ENCODE measurements at places on chromosomes 1 and 21.
A peak's percentile ranks its signal among the peaks of the same experiment; 100 is the strongest.

GRCh38 chr1:8844501-8845006 is 27.1 kb upstream of the RERE start:
- no peak for DNase-seq

- no peak for DNase-seq
Measured at GRCh38 chr1:64000021-64000420, 203.4 kb upstream of the UBE2U start.

- no peak for DNase-seq
Measured at GRCh38 chr1:170560681-170561285, 28.8 kb downstream of the GORAB start.

DNA sequence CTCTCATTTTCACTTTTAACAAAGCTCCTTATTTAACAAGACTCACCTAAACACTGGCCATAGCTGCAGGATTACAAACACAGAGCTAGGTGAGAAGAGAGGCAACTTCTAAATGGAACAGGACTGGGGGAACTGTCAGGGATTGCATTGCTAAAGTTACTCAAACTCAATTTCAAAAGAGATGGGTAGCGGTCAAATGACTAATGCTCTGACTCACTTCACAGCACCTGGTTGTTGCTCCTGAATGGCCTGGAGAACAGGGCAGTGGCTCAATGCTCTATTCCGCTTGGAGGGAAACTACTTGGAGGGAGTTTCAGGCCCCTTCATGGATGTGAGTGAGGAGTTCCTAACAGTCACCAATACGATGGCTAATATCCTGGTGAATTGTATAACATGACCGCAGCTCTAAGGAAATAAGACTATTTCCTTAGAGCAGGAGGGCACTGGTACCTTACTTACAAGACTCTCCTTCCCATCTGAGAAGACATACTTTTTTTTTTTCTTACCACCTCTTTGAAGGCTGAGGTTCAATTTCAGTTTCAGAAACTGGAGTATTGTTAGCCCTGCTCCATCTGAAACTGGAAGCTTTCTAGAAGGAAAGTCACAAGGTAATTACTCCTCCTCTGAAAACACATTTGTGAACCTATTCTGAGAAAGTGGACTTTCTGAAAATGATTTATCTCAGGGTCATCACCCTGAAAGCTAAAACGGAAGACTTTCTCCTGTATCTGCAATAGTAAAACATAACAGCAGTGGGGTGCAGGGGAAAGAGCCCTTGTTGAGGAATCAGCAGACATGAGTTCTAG is 9.5 kb downstream of the DPT start:
- DNase-seq, result no peak

GRCh38 chr1:175822580-175822979 is 79.2 kb upstream of the TNR start:
- DNase-seq, result no peak

GRCh38 chr1:183777328-183777727 is 27.6 kb upstream of the RGL1 start:
- DNase-seq, result no peak

GRCh38 chr1:29513357-29513756 is 277.0 kb downstream of the PTPRU start:
- peak; percentile 52 for DNase-seq

GRCh38 chr1:114462341-114462740 is 48.7 kb downstream of the TRIM33 start:
- no peak for DNase-seq

Measured in coronary artery (tissue), 2 donors.